ENCODE measurements at places on chromosomes 7 and 10. TPM values are rescaled to one million over a fixed set of nuclear protein-coding genes. Genes with fewer than 3 reads are reported as not detected.

GRCh38 chr7:137801491-137801890, 45.3 kb downstream of the DGKI start:
- DNase-seq = no peak

Gene POU6F2
- total RNA-seq = 0.08 TPM

Gene CCDC172
- not detected for total RNA-seq

GRCh38 chr7:91565499-91566401, 301.5 kb downstream of the FZD1 start:
- DNase-seq = peak; percentile 42

DNA sequence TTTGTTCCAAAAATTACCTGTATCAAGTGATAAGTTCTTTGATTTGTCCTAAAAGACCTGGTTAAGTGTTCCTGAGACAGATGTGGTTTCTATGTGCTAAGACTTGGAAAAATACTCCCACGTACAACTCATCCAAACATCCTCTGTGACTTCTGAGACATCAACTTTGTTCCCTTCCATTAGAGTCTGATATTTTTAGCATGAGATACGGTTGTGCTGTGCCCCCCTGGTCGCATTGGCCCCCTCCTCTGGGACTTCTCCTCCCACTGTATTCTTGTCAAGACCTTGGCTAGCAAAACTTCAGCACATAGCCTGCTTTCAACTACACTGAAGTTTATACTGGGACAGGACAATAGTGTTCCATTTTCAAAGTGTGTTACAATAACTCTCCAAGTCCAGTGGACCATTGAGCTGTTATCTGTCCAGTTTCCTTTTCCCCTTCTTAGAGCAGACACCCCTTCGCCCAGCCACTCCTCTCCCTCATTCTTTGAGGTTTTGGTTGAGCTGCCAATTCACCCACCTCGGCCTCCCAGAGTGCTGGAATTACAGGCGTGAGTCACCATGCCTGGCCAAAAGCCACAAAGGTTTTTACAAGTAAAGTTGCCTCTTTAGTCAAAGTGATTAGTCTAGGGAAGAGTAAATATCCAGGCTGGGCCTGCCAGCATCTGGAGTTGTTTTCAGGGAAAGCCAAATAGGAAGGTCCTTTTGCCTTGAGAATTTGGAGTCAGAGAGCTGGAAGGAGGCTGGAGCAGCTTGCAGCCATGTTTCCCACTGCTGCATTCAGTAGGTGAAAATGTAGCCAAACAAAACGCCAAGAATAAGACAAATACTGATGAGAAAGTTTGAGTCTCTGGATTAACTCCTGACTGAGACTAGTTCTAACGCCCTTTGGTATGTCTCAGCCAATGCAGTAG, 17.8 kb upstream of the PDLIM1 start:
- DNase-seq = peak; percentile 13

Data from SK-MEL-5 (cell line).